Ovary (tissue), 10 donors: ENCODE measurements at places on chromosomes 6 and 20.

GRCh38 chr6:17102258-17102870 lies 514 bp downstream of the STMND1 start:
- H3K4me1 ChIP-seq: peaks cover 2% of the 10 kb centered on the region
- no peak for DNase-seq
- no peak overlapping the region for H3K27ac ChIP-seq

- H3K36me3 ChIP-seq: no peaks in the 10 kb centered on the region
- DNase-seq: no peak
- peak within 1 kb of the TSS; percentile 2 for H3K4me3 ChIP-seq
- no peaks in the 10 kb centered on the region for H3K27me3 ChIP-seq
- H3K4me1 ChIP-seq: no peaks in the 10 kb centered on the region
Measured at GRCh38 chr6:38715016-38715689, at the start of gene DNAH8. Gene DNAH8, plus strand, starts transcription at chr6:38715311. Its CDS starts 7,499 bp downstream, at chr6:38722810.

- no peaks in the 10 kb centered on the region for H3K27me3 ChIP-seq
- DNase-seq: no peak
Measured at GRCh38 chr20:38178065-38178491, 13.0 kb upstream of the TGM2 start.

DNA sequence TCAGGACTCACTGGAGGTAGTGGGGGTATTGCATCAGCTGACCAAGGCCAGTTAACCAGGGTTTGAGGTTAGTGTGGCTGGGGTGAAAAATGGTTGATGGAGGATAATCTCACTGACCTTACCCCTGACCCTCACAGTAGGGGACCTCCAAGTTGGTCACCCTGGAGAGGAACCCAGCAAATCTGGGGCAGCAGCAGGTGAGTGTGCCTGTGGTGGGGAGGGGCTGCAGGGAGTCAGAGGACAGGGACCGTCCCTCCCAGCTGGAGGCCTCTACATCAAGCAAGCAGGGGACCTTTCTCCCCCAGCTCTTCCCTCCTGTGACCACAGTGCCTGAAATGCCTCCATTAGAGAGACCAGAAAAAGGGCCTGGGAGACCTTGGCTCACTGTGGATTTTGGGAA lies 49.1 kb upstream of the ZNF337 start:
- no peaks in the 10 kb centered on the region for H3K27me3 ChIP-seq
- no peak overlapping the region for H3K27ac ChIP-seq
- H3K4me3 ChIP-seq: no peak overlapping the region
- DNase-seq: no peak

- no peak for DNase-seq
- no peak overlapping the region for H3K27ac ChIP-seq
- H3K27me3 ChIP-seq: no peaks in the 10 kb centered on the region
Measured at GRCh38 chr20:40336533-40336932, 352.5 kb downstream of the MAFB start.

DNA sequence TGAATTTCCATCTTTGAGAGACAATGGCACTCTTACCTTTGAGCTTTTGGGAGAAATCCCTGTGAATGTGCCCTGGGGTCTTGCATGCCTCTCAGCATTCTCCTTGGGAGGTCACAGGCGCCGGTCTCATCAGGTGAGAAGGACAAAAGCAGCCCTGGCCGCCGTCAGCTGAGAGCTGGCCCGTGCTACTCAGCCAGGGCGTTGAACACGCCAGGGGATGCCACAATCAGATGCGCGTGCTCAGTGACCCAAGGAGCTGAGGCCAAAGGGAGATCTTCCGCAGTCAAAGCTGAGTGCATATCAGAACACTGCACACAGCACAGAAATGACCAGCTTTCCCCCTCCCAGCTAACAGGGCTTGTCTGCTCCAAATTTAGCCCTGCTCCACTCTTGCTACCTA lies 253.6 kb upstream of the NOX3 start:
- no peaks in the 10 kb centered on the region for H3K27me3 ChIP-seq
- no peak overlapping the region for H3K4me3 ChIP-seq
- no peak overlapping the region for H3K27ac ChIP-seq
- no peak for DNase-seq
- H3K36me3 ChIP-seq: no peaks in the 10 kb centered on the region
- H3K4me1 ChIP-seq: no peaks in the 10 kb centered on the region

DNA sequence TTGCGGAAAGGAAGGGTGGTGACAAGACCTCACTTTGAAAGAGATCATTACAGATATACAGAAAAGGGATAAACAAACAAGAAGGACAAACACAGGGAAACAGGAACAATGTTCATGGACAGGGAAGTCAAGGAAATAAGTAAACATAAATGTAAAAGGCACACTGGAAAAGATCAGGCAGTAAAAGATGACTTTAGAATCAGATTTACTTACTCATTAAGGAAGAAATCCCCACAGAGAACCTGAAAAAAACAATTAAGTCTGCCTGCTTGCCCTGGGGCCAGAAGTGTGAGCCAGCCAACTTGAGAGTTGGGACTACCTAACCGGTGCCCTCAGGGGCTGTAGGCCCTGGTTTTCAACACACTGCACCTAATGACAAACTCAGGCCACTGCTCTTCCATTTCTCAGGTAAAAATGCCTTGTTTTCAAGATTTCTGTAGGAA lies 1.7 kb downstream of the APMAP start:
- H3K36me3 ChIP-seq: no peaks in the 10 kb centered on the region
- no peaks in the 10 kb centered on the region for H3K27me3 ChIP-seq
- no peak for DNase-seq
- H3K27ac ChIP-seq: no peak overlapping the region

GRCh38 chr6:115767931-115768330 lies 292.8 kb downstream of the FRK start:
- H3K36me3 ChIP-seq: no peaks in the 10 kb centered on the region
- H3K27me3 ChIP-seq: no peaks in the 10 kb centered on the region
- DNase-seq: no peak
- no peak overlapping the region for H3K27ac ChIP-seq
- no peaks in the 10 kb centered on the region for H3K4me1 ChIP-seq

GRCh38 chr20:51623255-51623654 lies 80.7 kb upstream of the NFATC2 start:
- no peaks in the 10 kb centered on the region for H3K27me3 ChIP-seq
- DNase-seq: no peak
- H3K36me3 ChIP-seq: no peaks in the 10 kb centered on the region
- H3K4me1 ChIP-seq: peaks cover 3% of the 10 kb centered on the region

DNA sequence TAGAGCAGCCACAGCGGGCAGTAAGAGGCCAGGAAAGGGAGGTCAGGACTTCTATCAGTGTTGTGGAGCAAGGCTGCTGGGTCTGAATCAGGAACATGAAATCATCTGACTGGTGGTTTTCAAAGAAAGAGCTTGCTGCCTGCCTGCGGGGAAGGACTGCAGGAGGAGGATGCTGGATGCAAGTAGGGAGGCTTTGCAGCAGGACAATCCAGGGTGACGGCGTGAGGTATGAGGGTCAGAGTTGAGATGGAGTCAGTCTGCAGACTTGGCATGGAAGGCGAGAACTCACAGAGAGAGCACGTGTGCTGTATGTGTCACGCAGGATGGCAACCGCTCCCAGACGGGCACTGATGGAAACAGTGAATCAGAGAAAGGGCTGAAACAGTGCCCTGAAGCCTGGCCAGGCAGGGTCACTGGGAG lies 59.2 kb upstream of the CD93 start:
- H3K36me3 ChIP-seq: no peaks in the 10 kb centered on the region
- no peak overlapping the region for H3K4me3 ChIP-seq
- DNase-seq: no peak
- H3K27ac ChIP-seq: no peak overlapping the region
- peaks cover 15% of the 10 kb centered on the region for H3K4me1 ChIP-seq

DNA sequence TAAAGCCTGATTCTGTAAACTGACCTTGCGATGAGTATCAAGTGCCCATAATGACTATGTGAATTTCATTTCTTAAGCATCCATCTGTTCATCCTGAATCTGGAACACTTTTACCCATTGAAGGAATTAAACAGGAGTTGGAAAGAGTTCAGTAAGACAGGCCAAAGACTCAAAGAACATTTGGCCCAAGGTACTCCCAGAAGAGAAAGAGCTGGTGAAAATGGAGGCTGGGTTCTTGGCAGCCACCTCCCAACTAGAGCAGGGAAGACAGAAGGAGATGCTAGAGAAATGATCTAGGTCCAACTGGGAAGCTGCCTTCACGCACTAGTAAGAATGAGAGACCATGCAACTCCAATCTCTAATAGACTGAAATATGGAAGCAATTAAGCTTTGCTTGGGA lies 290.8 kb upstream of the RNF24 start:
- no peaks in the 10 kb centered on the region for H3K27me3 ChIP-seq
- no peak overlapping the region for H3K4me3 ChIP-seq
- DNase-seq: no peak
- H3K4me1 ChIP-seq: no peaks in the 10 kb centered on the region
- no peak overlapping the region for H3K27ac ChIP-seq

GRCh38 chr6:13538084-13538483 lies 36.3 kb upstream of the SIRT5 start:
- H3K4me1 ChIP-seq: no peaks in the 10 kb centered on the region
- no peaks in the 10 kb centered on the region for H3K27me3 ChIP-seq
- H3K27ac ChIP-seq: no peak overlapping the region
